ENCODE measurements at places on chromosomes 5 and 9.

GRCh38 chr5:136994154-136994553 lies 505.0 kb downstream of the SPOCK1 start:
- DNase-seq, result no peak

GRCh38 chr5:96327722-96328121 lies 105.3 kb downstream of the PCSK1 start:
- DNase-seq, result no peak

DNA sequence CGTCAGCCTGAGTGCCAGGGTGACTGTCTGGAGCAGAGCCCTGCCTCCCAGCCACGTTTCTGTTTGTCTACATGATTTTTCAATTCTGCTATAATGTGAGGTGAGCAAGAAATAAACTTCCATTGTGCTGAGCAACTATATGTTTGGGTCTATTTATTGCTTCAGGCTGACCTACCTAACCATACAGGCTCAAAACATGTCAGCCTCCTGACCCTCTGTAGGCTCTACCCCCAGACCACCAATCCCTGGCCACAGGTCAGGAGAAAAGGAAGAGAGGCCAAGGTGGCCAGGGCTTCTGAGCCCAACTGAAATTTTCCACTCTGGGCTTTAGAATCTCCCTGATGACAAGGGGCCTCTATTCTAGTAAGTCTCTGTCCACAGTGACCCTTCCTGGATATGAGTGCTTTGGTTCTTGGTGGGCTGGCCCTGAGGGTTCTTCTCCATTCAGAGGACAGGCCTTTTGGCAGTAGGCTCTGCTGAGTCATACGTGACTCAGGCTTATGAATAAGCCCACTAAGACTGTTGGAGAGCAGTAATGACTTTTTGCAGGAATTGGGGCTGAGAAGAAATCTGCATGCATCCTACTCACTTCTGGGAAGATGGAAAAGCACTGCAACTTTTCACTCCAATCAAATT lies 117.2 kb upstream of the TBCA start:
- peak; percentile 4 for DNase-seq

DNA sequence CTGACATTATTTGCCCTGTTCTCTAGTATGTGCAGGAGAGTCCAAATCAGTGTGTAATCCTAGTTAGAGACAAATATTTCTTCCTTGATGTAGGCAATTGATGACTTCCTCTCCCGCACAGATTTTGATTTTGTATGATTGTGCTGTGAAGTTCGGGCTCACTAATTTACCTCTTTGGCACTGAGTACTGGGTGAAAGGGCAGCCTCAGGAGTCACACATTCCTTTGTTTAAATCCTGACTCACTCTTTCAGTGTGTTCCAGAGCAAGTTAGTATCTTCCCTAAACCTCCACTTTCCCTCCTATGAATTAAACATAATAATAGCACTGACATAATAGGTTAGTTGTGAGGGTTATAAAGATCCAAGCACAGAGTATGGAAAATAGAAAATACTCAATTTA lies 269.7 kb downstream of the ISL1 start:
- no peak for DNase-seq

DNA sequence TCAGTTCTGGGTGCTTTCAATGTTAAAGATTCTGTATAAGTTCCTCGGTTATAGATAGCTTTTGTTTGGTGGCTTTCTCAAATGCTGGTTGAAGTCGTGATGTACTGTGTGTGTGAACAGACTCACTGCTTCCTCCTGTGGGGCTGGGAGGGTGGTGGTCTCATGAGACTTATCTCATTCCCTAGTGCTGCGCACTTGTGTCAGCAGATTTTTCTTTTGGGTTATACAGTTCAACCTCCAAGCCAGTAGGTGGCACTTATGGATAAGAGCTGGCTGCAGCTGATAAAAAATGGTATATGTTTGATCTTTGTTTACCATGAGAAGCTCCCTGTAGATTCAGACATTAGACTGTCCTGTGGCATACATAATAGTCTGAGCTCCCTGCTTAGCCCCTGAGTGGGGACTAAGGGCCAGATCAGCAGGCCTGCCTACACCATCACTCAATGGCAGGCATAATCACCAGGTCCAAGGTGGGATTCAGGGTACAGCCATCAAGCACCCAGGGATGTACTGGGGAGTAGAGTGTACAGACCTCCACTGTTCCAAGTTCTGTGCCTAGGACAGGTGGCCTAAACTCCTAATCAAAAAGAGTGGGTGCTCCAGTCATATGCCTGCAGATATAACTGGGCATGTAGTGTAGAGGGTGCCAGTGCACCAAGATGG lies 174.2 kb downstream of the OXCT1 start:
- DNase-seq, result peak; percentile 4

DNA sequence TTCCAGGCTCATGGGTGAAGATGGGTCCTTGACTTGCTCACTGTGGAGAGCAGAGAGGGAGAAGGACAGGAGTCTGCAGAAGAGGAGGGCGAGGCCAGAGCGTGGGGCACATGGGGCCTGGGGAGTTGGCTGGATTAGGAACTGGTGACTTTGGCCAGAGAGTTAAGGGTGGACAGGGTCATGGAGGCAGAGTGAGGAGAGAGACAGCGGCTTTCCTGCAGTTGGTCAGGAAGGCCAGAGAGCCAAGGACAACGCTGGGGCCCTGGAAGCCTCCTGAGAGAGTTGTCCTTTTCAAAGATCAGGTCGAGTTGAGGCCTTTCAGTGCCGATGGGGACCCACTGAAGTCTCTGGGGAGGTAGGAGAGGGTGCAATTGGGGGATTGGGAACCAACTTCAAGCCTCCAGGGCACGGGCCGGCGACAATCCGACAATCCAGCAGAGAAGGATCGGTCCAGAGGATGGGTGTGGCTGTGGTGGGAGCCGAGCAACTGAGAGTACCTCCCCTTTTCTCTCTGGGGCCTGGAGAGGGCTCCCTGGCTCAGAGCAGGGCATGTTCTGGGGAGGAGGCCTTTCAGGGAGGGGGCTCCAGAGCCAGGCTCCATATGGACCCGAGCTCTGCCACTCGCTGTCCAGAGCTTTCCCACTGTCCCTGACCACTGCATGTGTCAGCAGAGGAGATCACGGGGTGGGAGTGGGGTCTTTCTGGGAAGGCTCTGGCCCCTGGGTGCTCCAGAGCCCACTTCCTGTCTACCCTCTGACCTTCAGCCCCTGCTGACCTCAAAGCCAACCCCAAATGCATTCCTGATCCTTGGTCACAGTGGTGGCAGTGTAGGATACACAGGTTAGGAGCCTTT lies 7.5 kb upstream of the PHYHD1 start:
- no peak for DNase-seq

DNA sequence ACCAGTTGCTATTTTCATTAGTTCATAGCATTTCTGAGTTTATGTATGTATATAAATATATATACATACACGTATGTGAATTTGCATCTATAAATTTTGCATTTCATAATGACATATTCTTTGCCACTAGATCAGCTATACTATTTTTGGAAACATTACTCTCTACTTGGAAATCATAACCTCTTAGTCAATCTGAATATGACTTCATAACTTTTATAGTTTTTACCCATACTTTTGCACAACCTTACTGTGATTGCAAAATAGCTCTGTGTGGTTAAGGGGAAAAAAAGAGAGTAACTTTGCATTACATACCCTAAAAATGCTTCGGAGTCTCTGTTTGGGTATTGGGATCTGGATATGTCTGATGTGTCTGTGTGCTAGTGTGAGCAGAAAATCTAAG lies 44.9 kb upstream of the ADAMTSL1 start:
- no peak for DNase-seq

DNA sequence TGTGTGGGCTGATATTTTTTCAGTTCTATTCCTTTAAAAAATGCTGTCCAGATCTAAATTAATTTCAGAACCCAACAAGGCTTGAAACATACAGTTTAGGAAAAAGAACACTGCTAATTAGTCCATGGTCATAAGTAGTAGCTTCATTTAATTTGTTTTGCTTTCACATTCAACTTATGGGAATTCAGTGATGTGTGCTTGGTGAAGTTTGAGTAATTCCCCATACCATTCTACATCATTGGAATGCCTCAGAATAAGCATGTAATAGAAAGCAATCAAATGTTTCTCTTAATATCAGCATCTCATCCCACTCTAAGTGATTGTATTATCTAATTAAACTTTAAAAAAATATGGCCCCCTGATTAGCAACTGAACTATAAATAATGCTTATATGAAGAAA lies 2.7 kb downstream of the CNTLN start:
- no peak for DNase-seq

DNA sequence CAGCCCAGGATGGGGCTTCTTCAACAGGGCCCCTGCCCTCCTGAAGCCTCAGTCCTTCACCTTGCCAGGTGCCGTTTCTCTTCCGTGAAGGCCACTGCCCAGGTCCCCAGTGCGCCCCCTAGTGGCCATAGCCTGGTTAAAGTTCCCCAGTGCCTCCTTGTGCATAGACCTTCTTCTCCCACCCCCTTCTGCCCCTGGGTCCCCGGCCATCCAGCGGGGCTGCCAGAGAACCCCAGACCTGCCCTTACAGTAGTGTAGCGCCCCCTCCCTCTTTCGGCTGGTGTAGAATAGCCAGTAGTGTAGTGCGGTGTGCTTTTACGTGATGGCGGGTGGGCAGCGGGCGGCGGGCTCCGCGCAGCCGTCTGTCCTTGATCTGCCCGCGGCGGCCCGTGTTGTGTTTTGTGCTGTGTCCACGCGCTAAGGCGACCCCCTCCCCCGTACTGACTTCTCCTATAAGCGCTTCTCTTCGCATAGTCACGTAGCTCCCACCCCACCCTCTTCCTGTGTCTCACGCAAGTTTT lies 23.6 kb downstream of the PCDHGC5 start:
- DNase-seq, result peak; percentile 83

DNA sequence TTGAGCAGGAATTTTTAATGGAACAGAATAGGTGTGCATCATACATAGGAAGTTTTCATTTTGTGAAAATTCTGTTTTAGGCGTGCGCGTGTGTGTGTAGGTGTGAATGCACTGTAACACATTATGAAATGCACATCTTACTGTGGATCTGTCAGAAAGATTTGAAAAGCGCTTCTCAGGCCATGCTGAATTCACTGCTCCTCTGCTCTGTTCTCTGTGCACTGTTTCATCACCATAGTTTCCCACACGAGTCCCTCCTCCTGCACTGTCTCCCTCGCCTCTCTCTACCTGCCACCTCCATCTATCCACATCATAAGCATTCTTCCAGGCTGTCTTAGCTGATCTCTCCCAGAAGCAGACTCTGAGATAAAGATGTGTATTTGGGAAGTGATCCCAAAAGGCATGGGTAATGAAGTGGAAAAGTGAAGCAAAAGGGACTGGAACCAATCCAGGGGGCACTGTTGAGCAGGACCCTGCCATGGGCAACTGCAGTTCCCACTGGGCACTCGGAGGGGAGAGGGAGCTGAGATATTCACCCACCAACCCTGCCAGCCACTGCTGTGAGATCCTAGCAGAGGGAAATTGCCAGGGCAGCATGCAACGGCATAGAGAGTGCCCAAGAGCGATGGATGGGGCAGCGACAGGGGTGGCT lies 65.9 kb downstream of the GABBR2 start:
- no peak for DNase-seq

GRCh38 chr5:1447671-1448361 lies 2.6 kb upstream of the SLC6A3 start:
- DNase-seq, result no peak

- no peak for DNase-seq
These were observed 78.1 kb downstream of the EDIL3 start for GRCh38 chr5:84306601-84307000.

DNA sequence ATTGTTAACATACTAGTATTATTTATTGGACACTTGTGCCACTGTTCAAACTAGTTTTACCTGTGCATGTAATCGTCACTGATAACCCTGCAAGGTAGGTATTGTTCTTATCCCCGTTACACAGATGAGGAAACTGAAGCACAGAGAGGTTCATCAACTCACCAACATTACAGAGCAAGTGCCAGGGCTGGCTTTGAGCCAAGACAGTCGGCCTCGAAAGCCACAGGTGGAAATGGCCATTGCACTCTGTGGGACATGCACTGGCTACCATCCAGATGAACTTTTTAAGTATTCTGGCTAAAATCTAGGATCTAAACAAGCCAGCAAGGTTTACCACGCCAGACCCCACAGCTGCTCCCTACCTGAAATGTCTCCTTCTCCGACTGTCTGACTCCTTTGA lies 57.9 kb downstream of the TEX10 start:
- DNase-seq, result no peak

DNA sequence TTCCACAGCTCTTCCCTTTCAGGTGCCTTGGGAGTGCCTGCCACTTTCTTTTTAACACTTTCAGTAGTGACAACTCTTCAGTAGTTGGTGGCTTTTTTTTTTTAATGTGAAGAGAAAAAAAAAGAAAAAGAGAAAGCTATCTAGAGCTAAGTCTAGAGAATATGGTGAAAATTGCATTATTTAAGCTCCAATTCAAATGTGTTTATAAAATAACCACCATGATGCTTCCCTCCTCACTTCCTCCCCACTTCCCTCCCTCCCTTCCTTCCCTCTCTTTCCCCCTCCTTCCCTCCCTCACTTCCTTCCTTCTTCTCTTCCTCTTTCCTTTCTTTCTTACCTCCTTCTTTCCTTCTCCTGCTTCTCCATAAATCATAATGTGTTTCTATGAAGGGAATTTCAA lies 456.7 kb upstream of the ACTBL2 start:
- no peak for DNase-seq

- DNase-seq, result no peak
These were observed 46.8 kb upstream of the HAPLN1 start for GRCh38 chr5:83767409-83767992.

DNA sequence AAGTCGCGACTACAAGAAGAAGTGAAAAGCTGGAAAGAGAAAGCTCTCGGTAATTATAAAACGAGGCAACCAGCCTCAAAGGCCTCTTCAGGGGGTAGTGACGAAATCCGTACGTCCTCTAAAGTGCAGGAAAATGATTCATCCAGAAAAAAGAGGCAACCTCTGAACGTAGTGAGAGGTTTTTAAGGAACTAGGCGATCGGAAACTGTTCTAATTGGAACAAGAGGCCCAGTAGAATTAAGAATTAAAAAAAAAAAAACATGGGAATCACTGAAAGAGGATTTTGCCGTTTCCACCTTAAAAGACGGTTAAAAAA lies 1.0 kb downstream of the CSNK1A1 start:
- peak; percentile 35 for DNase-seq

DNA sequence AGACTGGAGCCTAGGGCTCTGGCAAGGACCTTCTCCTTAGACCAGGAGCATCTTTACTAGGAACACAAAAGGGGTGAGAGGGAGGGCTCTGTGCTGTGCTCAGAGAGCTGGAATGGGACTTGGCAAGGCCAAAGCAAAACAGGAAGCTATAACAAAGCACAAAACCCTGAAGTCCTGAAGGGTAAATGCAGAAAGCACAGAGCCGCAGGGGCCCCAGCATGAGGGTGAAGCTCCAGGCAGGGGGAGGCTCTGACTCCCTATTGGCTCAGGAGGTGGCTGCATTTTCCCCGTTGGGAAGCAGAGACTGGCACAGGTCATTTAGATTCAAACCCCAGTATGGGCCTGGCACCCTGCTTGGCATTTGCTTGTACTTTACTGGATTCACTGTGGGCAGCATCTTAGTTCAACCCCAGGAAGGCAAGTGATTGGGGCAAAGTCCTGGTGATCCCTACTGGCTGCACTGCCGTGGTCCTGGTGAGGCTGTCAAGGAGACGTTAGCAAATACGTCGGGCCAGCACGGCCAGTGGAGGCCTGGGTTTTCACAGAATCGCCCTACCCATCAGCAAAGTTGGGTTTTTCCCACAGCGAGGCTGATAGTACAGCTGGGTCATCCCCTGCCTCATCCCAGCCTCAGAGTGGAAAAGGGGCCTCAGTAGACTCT lies 46.3 kb downstream of the GGTA1 start:
- no peak for DNase-seq

Data from activated CD4-positive, alpha-beta T cell treated with anti-CD3 and anti-CD28 coated beads, Interleukin-2, Interleukin-4, amounts not matched to agents 100 ng/mL and 50 ng/mL, durations not matched to agents 16 hours and 8 hours (primary cell).